ENCODE measurements at places on chromosomes 2 and 18.

DNA sequence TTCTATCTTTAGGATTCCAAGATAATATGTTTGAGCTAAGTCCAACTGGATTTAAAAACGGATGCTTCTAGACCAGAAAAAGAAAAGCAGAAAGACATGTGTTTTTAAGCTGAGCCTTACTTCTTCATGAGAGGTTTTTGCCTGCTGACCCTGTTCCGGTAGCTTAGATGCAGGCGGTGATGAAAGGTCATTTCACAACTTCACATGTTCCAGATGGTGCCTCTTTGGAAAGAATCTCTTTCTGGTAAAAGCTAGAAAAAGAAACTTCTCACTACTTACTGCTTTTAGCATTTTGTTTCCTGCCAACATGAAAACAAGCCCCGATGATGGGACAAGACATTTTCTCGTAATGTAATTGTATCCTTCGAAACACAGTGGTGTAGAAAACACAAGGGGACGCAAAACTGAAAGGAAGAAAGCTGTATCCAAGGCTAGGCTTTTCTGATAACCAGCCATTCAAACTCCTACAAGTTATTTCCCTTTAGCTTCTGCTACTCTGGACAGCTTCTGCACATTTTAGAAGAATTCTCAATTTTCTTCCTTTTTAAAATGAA is 407.3 kb upstream of the LYPD1 start:
- no peak for DNase-seq

DNA sequence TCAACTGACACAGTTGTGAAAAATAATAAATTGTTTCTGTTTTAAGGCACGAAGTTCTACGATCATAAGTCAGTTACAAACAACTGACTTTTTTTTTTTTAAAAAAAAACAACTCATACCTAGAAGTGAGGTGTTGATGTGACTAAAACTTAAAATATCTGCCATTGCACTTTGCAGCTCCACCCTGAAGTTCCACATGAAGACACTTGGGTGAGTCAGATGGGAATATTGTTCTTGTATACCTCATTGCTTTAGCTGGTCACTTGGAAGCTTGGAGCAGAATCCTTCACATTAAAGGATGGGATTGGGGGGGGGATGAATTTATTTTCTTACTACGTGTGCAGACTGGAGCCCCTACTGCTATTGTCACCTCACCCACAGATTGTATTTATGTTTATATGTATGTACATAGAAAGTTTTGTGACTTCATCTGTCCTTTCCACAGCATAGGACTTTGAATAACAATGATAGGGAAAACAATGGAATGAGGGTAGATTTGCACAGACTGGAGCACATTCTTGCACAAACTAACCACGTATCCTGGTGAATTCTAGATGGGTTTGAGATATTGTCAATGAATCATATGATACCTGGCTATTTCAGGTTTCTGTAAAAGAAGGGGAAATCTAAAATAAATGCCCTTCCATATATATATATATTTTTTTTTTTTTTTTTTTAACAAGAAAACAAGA is 57.9 kb upstream of the ARHGAP15 start:
- DNase-seq: no peak

- no peak for DNase-seq
These were observed 201.3 kb upstream of the GALNT5 start for GRCh38 chr2:157056200-157056676.

- no peak for DNase-seq
These were observed 37.1 kb downstream of the COLEC12 start for GRCh38 chr18:463403-463802.

GRCh38 chr2:79909521-79909920 is 395.0 kb downstream of the LRRTM1 start:
- no peak for DNase-seq

DNA sequence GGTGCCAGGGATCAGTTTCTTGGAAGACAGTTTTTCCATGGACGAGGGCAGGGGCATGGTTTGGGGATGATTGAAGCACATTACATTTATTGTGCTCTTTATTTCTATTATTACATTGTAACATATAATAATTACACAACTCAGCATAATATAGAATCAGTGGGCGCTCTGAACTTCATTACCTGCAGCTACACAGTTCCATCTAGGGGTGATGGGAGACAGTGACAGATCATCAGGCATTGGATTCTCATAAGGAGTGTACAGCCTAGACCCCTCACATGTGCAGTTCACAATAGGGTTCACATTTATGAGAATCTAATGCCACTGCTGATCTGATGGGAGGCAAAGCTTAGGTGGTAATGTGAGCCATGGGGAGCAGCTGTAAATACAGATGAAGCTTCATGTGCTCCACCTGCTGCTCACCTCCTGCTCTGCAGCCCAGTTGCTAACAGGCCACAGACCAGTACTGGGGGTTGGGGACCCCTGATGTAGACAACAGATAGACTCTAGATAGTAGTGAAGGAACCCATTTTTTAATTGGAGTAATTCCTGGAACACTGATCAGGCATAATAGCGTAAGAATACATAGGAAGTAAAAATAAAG is 41.5 kb upstream of the MC4R start:
- no peak for DNase-seq

DNA sequence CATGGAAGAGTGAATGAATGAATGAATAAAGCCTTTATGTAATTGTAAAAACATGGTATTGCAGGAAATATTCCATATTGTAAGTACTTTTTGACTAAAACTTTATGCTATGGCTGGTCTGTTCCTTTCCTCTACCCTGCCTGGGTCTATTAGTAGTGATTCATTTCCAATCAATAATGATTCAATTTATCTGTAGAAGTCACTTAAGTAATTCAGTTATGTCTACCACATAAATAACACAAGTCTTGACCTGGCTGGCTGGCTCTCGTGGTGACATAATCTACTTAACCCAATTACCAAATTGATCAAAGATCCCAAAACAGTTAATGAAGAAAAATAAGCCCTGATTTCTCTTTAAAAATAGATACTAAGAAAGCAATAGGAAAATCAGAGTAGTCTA is 7.8 kb upstream of the ARHGAP28 start:
- no peak for DNase-seq

- DNase-seq: no peak
These were observed 69.1 kb upstream of the CTDP1 start for GRCh38 chr18:79610461-79611039.

DNA sequence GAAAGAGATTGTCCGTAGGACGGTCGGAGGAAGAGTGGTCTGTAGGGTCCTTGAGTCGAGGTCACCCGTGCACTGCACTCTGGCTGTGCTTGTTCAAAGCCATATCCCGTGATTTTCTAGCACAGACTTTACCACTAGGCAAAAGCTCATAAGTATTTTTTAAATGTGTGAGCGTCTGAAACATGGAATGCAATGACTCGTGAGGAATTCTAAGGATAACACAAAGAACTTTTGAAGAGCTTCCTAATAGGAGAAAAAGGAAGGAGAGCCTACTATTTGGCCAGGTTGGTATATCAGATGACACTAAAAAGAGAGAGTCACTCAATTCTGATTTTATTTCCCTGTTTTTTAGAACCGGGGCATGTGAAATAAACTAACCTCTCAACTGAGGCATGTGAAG is 68.3 kb downstream of the CD28 start:
- no peak for DNase-seq

- no peak for DNase-seq
These were observed 139.6 kb upstream of the RAB12 start for GRCh38 chr18:8469544-8470130.

DNA sequence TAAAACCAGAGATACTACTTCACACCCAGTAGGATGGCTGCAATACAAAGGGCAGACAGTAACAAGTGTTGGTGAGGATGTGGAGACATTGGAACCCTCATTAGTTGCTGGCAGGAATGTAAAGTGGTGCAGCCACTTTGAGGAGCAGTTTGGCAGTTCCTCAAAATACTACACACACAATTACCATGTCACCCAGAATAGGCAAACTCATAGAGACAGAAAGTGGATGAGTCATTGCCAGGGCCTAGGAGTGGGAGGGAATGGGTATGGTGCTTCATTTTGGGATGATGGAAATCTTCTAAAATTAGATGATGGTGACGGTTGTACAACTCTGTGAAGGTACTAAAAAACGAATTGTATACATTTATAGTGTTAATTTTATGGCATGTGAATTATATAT is 54.8 kb downstream of the ATP9B start:
- DNase-seq: no peak

Measured in CD8-positive, alpha-beta memory T cell (primary cell).